Right ventricle myocardium superior (tissue), 1 donor: ENCODE measurements at places on chromosomes 1 and 21. TPM values are rescaled to one million over a fixed set of nuclear protein-coding genes. Genes with fewer than 3 reads are reported as not detected.

GRCh38 chr1:57270927-57271698 lies 152.7 kb downstream of the DAB1 start:
- no peak for DNase-seq

GRCh38 chr1:145960468-145961108 lies 2.8 kb upstream of the LIX1L start:
- DNase-seq = peak; percentile 89

RNU1-3 gene
- 9,391 TPM for total RNA-seq

- no peak for DNase-seq
Observed at GRCh38 chr1:24594328-24594598, 38.4 kb downstream of the NCMAP start.

DNA sequence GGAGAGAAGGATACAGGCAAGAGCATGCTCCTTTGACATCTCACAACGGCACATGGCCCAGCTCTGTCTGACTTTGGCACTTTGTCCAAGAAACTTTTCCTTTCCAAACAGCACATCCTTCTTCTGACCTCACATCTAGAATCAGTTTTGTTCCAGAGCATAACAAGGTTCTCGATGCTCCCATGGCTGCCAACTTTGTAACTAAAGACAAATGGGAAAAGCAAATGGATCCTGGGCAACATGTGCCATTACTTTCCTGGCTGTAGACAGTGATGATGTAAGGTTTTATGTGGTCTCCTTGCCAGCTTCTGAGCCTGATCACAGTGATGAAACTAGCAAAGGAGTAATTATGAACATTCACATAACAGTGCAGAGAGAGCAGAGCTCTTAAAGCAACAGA lies 171.8 kb upstream of the C1orf87 start:
- DNase-seq = no peak

DNA sequence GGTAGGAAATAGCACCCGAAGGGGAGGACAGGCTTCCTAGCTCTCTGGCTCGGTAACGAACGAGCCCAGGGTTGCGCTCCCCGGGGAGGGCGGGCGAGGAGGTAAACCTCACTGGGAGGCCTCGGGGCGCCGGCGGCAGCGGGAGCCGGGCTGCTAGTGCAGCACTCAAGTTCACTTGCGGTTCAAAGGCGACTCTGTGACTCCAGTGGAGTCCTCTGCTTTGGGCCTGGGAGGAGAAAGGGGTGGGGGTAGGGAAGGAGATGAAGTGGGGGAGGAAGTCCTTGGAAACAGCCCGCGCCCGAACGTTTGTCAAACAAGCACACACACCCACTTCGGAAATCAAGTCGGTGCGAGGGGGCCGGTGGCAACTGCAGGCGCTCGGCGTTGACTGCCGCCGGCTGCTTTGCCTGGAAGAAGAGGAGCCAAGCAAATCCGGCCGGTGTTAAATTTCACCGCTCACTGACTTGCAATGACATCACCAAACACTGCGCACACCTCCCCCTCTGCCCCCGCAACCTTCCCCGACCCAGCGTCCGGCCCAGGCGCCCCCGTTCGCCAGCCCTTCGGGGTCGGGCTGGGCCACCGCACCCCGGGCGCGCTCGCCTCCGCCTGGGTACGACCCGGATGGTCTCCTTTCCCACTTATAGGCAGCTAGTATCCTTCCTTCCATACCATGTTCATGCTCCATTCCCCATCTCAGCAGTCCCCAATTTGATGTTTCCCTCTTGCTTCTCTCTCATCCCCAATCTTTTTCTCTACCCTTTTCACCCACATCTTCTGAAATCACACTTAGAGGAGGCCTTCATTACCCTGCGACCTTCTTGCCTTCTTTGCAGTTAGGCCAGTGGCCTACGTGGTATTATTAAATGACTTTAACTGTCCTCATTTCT lies at the start of gene COL24A1:
TSS of gene COL24A1 (minus strand) at position 207 of the 890 bp plus-strand sequence. CDS start 376 bp downstream, outside the sequence.
- DNase-seq = peak; percentile 67
